Endothelial cell of umbilical vein (primary cell): ENCODE measurements at places on chromosomes 1 and 21.

GRCh38 chr1:182206626-182207239, 145.2 kb upstream of the ZNF648 start:
- no peak for DNase-seq

- no peak for DNase-seq
Measured at GRCh38 chr21:42396799-42397745, 1.2 kb upstream of the TMPRSS3 start.

GRCh38 chr1:145961425-145962156, 2.8 kb downstream of the ANKRD34A start:
- DNase-seq: no peak

GRCh38 chr1:10917513-10918454, 94.7 kb upstream of the TARDBP start:
- no peak for DNase-seq

GRCh38 chr1:36257375-36257767, 33.1 kb downstream of the THRAP3 start:
- no peak for DNase-seq

GRCh38 chr1:228048659-228049298, 33.7 kb upstream of the ARF1 start:
- DNase-seq: no peak

DNA sequence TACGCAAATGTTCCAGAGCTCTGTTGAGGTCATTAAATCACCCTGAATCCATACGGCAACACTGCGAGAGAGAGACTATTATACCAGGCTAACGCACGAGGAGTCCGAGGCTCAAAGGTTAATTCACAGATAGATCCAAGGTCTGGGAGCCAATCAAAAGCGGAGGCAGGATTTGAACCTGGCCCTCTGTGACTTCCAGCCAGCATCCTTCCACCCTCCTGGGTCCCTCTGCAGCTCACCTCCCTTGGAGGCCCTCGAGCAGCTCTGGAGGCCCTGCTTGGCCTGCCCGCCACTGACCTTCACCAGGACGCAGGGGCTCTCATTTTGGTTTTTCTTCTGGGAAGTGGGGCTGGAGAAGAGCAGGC, 42.1 kb downstream of the KIAA1614 start:
- no peak for DNase-seq

GRCh38 chr21:44912158-44912473, 8.6 kb downstream of the ITGB2 start:
- DNase-seq: no peak

DNA sequence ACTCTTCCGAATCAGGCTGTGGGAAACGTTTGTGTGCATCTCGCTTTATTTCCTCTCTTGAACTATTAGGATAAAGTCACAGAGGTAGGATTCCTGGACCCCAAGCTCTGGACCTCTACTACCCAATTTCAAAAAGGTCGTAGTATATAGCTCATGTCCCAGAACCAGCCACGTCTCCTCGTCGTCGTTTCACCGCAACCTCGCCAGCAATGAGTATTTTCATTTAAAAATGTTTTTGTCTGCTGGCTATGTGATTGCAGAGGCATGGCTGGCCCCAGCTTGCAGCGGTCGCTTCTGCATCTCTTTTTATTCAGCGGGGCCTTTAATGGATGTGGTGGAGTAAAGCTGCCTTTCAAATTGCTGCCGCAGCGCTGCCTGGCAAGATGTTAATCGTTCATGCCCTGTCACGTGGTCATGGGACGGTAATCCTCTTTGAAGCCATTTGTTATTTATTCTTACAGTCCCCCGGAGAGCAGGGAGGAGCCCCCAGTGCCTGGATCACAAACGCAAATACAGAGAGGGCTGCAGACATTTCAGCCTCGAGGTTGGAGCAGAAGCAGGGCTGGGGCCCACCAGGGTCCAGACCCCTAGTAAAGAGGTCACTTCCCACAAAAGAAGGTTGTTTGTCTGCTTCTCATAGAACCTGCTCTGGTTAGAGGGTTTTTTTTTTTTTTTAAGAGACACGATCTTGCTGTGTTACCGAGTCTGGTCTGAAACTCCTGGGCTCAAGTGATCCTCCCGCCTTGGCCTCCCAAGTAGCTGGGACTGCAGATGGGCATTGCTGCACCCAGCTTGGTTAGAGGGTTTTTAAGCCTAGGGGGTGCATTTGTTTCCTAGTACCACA, 11.6 kb upstream of the NPHP4 start:
- DNase-seq: no peak

GRCh38 chr21:42559326-42559725, 45.7 kb downstream of the SLC37A1 start:
- no peak for DNase-seq

- DNase-seq: peak; percentile 61
Measured at GRCh38 chr21:28436286-28436932, 556.3 kb downstream of the LTN1 start.

DNA sequence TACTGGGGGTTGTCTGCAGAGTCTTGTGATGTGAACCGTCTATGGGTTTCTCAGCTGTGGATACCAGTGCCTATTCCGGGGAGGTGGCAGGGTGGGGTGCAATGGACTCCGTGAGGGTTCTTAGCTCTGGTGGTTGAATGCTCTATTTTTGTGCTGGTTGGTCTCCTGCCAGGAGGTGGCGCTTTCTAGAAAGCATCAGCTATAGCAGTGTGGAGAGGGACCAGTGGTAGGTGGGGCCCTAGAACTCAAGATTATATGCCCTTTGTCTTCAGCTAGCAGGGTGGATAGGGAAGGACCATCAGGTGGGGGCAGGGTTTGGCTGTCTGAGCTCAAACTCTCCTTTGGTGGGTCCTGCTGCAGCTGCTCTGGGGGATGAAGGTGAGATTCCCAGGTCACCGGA, 127.3 kb upstream of the PLD5 start:
- no peak for DNase-seq

DNA sequence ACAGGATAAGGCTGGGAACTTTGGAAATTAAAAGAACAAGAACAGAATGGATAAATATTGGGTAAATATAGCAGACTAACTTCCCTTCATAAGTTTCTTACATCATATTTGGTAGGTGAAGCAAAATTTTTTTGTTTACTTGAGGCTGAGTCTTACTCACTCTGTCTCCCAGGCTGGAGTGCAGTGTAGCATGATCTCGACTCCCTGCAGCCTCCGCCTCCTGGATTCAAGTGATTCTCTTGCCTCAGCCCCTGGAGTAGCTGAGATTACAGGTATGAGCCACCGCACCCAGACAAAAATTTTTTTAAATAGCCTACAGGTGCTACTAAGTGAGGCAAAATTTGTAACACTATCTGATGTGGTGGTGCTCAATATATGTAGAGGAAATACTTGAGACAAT, 50.7 kb downstream of the TM2D1 start:
- no peak for DNase-seq

GRCh38 chr1:90534116-90534515, 183.0 kb downstream of the BARHL2 start:
- DNase-seq: no peak

GRCh38 chr1:193542690-193543089, 356.3 kb upstream of the B3GALT2 start:
- no peak for DNase-seq

GRCh38 chr1:109887884-109888283, 22.8 kb upstream of the CSF1 start:
- no peak for DNase-seq

DNA sequence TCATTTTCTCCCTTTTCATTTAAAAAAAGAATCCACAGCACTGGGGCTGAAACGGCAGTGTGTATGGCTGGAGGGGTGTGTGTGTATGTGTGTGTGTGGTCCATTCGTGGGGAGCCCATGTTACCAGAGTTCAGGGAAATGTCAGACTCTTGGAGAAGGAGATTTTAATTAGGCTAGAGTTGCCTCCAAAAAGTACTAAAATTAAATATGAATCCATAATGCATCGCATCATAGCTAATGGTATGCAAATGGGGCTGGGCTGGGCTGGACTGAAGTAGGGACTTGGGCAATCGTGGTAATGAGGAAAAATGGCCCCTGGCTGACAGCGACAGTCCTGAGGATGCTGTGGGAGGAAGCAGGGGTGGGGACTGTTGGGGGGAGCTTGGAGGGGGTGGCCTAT, 24.8 kb downstream of the GRIK3 start:
- no peak for DNase-seq

- no peak for DNase-seq
Measured at GRCh38 chr1:54318246-54318814, 87.9 kb downstream of the SSBP3 start.

DNA sequence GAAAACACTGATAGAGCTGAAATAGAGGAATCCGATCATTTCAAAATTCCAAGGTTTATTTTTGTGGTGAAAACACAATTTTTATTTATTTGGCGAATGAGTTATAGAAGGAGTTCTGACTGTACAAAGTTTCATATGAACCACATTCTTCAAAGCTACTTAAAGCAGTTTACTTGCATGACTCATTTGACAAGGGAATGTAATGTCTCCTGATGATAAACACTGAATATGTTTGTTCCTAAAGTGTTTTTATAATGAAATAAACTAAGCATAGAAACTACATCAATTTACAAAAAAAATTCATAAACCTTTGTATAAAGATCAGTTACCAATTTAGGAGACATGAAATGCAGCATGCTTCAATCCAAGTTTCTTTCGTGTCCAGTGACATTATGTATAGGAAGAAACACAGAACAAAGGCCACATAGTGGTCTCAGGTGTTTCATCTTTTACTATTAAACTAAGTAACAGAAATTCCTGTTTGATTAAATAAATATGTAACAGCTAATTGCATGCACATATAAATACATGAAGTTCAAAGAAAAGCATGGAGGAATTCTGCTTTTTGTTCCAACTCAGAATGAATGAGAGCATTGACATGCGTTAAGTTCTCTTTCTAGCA, 2.5 kb downstream of the PRKACB start:
- DNase-seq: peak; percentile 66

- DNase-seq: no peak
Measured at GRCh38 chr1:183205196-183205781, 19.2 kb downstream of the LAMC2 start.

DNA sequence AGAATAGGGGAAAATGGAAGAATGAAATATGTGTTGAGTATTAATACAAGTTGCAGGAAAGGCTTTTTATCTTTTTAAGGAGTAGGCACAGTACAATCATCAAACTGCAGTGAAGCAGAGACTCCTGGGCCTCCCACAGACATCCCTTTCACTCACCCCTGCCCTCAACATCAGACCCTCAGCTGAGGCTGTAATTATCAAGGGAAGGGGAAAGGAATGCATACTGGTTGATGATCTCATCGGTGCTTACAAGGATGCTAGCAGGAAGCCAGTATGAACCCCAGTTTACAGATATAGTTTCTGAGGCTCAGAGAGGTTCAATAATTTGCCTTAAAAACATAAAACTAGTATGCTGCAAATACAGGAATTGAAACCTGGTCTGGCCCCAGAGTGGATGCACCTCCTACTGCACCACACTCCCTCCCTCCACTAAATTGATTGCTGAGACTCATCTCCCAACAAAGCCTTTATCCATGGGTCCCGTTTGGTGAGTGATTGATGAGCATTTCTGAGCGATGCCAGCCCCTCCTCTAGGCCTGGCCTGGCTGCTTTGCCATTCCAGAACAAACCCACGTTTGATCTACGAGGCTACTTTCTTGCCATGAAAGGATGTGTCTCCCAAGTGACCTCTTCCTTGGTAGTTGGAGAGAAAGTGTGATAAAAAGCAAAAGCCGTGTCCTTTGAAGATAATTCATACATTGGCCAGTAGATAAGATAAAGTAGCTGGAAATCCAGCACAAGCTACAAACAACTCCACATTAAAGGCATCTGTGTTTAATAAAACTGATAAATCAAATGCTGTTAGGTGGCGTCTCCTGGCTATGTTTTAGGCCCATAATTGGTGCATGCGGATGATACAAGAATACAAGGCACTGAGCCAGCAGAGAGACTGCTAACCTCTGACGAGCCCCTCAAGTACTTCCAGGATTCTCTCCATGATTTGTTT, 233.9 kb upstream of the CAMK1G start:
- no peak for DNase-seq

DNA sequence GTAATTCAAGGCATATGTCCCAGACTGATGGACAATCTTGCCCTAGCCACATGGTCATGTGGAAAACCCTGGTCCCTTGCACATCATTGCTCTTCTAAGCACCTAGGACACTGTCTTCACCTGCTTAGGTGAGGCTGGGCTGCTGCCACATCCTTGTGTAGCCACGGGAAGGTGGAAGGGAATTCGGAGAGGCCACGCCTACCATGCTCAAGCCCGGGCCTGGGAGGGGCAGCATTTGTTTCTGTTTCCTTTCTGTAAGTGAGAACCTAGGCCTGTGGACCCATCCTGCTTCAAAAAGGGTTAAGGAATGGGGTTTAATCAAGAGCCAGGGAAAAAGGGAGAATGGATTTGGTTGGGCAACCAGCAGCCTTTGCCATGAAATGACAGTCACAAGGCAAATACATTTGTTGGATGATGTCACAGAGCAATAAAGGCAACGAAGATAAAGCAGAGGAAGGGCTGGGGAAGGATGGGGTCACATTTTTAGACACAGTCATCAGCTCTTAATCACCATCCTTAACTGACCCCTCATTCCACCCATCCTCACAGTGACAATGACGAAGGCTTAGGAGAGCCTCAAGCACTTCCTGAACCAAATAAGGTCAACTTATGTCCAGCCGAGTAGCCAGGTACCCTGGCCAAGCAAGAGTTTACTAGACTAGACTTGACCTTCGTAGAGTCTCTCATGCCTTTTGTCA, 10.1 kb upstream of the LRRC38 start:
- DNase-seq: no peak

DNA sequence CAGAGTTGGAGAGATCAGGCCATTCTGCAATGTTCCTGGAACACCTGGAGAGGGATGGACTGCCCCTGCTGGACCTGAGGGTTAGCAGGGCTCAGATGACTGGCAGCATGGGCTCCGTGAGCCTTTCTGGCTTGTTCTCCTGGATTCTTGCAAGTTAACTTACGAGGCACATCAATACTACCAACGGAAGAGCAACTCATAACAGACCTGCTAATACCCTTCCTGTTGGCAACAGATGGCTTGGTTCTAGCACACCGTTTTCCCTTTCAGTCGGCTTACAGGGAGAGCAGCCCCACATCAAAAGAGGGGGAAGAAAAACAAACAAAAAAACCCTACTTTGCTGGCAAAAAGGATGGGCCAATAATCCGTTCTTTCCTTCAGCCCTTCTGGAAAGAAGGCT, 47.9 kb downstream of the SLC66A1 start:
- no peak for DNase-seq
